ENCODE measurements at places on chromosomes 2 and 18. TPM values are rescaled to one million over a fixed set of nuclear protein-coding genes. Genes with fewer than 3 reads are reported as not detected.
A peak's percentile ranks its signal among the peaks of the same experiment; 100 is the strongest.

The CEBPZOS gene
- total RNA-seq = 43.7 TPM

The SCG2 gene
- not detected for total RNA-seq

- DNase-seq = no peak
Observed at GRCh38 chr18:3721771-3722648, 272.0 kb downstream of the TGIF1 start.

- DNase-seq = no peak
Observed at GRCh38 chr2:60945341-60945740, 64.0 kb downstream of the REL start.

- DNase-seq = no peak
Observed at GRCh38 chr2:71613403-71613952, 160.1 kb downstream of the DYSF start.

GRCh38 chr2:63055226-63056106 lies 4.8 kb downstream of the OTX1 start:
- DNase-seq = peak; percentile 30

The GREB1 gene
- 1.5 TPM for total RNA-seq

All from activated CD8-positive, alpha-beta T cell treated with anti-CD3 and anti-CD28 coated beads for 36 hours (primary cell).